ENCODE measurements at places on chromosomes 2 and 18.

DNA sequence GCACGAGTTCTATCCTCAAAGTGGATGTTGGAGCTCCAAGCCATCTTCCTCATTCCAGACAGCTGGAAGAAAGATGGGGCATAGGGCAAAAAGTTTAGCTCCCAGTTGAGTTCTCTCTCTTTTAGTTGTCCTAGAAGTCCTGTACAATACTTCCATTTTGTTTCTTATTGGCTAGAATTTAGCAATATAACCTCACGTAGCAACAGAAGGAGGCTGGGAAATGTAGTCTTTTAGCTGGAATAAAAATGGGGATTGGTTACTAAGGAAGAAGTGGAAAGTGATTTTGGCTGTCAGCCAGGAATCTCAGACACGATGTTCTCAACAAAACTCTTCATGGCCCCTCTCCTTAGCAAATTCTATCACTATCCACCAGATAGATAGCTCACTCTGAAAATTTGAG lies 79.9 kb downstream of the PLCL1 start:
- no peak for DNase-seq

GRCh38 chr2:106961328-106961727 lies 75.4 kb upstream of the ST6GAL2 start:
- DNase-seq = no peak

DNA sequence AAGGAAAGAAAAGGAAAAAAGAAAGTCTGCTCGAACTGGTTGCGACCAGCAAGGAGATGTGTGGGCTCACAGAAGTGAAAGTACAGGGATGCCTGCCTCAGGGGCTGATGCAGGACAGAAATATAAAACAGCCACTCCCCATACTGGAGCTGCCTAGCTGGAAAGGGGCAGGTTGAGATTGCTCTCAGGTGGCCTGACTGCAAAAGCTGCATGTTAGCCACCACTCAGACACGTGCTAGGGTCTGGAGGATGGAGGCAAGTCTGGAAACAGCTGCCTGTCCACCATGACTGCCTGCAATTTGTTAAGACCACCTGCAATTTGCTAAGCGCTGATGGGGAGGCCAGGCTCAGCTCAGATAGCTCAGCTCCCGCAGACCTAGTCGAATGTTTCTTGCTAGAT lies 17.9 kb downstream of the B3GNT7 start:
- no peak for DNase-seq

DNA sequence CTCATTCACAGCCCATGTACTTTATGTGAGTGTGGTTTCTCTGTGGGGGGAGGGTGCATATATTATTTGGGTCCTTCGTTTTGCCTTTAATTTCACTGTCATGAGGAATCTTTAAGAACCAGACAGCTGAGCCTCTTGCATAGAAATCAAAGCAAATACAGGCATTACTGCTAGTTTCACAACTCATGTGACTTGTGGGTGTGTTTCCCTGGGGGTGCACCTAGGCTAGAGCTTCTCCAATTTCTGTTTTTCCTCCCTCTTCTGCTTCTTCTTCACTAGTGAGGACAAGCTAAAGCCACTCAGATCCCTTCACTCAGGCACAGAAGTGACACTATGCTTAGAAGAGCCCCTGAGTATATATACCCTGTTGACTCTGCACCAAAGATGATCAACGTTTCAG lies 131.4 kb downstream of the ACOXL start:
- DNase-seq = no peak

GRCh38 chr18:22307528-22307927 lies 110.2 kb downstream of the CTAGE1 start:
- no peak for DNase-seq

- no peak for DNase-seq
Measured at GRCh38 chr2:57892920-57893319, 153.7 kb upstream of the VRK2 start.

GRCh38 chr2:203804070-203804469 lies 63.5 kb upstream of the CTLA4 start:
- DNase-seq = peak; percentile 87

All from activated CD4-positive, alpha-beta T cell treated with anti-CD3 and anti-CD28 coated beads, Interleukin-2, amount 50 U/mL, for 16 hours (primary cell).